NCI-H2081 (cell line): ENCODE measurements at places on chromosomes 3 and 15.
A peak's percentile ranks its signal among the peaks of the same experiment; 100 is the strongest.

- no peak for DNase-seq
Observed at GRCh38 chr3:188343894-188344293, 189.9 kb downstream of the LPP start.

GRCh38 chr3:180295811-180296210, 259.1 kb upstream of the PEX5L start:
- DNase-seq, result no peak

DNA sequence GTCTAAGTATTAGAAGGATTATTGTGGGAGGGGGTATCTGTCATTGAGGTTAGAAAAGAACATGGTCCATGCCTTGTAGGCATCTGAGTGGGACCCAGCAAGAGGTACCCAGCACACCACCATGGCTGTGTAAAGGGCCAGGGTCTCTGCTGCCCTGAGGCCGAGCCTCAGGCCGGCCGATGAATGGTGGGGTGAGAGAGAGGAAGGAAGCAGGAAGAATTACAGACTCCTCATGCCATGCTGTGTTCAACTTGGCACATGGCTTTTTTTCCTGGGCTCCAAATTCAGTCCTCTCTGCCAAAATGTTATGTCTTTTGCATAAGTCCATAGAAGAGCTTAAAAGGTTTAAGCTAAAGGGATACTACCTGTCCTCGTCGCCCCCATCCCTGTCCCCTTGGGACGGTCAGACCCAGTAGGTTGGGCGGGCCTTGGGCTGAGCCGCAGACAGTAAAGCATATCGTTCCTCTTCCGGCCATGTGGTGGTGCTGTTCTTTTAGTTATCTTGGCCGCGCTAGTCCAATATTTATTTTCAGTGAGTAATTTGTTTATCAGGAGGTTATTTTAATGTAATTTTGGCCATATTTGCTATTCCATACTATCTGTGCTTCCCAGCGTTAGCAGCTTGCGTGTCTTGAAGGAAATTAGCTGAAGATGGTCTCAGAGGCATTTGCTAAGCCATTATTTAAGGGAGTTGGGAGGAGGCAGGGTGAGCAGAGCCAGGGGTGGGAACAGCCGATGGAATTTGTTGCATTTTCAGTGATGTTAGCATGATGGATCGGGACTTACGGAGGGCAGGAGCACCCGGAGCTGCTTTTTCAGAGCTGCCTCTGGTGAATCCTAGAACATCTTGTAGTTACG, 152.4 kb downstream of the AGBL1 start:
- no peak for DNase-seq

- DNase-seq, result peak; percentile 44
Observed at GRCh38 chr15:98866511-98866910, 141.1 kb downstream of the PGPEP1L start.

DNA sequence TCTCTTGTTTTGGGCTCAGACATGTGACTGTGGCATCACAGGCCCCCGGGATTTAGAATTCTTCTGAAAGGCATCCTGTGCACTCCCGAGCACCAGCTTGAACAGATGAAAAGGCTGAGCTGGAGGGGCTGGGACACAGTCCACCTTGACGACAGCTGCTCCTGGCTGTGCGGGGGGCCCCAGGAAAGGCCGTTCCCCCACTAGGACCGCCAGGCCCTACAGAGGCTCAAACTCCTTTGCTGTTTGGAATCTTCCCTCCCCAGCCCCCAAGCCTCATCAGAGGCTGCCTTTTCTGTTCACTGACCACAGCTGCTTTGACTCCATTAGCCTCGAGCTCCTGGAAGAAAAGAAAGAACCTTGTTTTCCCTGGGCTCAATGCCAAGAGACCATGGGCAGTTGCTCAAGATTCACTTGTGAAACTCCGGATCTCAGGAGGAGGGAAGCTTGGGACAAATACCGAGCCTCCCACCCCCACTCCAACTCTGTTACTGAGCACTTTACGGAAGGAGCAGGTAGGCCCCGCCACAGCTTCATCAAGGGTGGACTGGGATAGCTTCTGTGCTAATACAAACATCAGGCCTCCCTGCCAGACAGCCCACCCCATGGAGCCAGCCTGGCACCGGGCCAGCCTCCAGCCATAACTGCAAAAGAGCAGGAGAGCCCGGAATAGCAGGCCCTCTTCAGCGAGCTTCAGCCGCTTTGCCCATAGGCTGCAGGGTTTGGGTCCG, 15.7 kb downstream of the CIDEC start:
- peak; percentile 29 for DNase-seq

DNA sequence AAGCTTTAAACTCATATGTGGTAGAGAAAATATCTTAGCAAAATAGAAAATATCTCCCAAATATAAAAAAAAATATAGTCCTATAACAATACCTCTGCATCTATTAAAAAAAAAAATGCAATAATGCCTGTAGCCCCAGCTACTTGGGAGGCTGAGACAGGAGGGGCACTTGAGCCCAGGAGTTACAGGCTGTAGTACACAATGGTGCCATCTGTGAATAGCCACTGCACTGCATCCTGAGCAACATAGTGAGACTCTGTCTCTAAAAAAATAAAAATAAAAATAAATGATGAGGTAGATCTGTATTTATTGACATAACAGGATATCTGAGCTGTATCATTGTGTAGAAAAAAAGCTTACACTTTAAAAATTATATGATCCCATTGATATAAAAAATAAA, 70.4 kb downstream of the PFN2 start:
- no peak for DNase-seq

DNA sequence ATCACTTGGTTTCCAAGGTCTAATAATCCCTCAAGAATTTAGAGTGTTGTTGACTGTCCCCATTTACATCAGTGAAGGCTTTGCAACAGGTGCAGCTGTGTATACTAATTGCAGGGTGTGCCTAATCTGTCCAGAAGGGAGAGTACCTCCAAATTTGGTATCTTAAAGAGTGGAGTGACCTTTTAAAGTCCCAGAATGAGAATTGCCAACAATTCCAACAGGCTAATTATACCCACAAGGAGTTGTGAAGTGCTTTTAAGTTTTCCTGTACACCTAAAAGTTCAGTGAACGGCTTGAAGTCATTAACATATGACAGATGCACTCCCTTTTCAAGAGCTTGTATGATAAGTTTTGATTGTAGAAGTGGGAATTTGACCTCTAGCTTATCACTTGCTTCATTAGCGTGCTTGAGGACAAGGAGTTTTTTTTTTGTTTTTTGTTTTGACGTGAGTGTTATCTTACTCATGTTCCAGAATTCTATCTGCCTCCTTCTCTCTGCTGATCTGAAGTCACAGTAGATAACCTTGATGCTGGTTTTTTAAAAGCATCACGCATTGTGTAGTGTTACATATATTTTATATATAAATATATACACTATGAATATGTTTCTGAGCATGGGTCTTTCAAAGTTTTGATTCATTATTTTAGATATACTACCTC, 26.3 kb downstream of the CDIN1 start:
- DNase-seq, result peak; percentile 25

DNA sequence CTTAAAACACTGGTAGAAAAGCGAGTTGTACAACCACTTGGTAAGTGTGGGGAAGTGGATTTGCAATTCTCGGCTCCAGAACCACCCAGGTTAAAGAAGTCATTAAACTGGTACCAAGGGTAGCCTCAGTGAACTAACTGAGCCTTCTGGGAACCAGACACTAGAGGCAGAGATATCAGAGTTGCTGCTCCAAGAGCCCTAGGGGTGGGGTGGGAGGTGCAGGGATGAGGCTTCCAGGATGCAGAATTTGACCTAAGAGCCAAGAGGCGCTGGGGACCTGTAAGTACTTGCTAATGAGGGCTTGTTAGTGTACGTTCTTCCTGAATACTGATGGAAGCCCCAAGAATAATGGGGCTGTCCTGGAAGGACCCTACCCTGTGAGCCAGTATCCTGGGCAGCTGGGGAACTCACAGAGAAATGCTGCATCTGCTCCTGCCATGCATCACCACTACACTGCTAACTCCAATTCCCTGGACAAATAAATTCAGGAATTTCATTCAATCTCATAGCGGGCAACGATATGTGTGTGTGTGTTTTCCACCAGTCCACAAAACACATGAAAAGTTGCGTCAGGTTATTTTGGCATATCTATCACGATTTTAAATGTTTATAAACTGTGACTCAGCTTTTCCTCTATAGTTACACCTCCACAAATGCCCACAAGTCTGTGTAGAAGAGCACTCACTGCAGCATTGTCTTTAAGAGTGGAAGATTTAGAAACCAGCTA, 23.8 kb downstream of the STIMATE start:
- DNase-seq, result no peak

DNA sequence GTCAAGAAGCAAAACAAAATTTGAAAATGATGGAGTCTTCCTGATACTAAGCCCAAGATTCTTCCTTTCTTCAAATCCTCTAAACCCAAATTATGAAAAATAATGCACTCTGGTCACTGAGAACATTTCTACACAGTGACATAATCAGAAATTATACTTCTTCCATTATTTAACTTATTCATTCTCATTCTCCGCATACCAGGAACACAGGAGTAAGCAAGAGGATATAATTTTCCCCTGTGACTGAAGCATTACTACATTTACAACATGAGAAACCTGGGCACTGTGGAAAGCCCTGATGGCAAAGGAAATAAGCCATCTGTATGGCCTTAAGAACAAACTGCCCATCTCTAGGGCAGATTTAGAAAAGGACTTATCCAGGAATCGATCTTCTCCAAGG, 47.0 kb downstream of the EXD1 start:
- no peak for DNase-seq

DNA sequence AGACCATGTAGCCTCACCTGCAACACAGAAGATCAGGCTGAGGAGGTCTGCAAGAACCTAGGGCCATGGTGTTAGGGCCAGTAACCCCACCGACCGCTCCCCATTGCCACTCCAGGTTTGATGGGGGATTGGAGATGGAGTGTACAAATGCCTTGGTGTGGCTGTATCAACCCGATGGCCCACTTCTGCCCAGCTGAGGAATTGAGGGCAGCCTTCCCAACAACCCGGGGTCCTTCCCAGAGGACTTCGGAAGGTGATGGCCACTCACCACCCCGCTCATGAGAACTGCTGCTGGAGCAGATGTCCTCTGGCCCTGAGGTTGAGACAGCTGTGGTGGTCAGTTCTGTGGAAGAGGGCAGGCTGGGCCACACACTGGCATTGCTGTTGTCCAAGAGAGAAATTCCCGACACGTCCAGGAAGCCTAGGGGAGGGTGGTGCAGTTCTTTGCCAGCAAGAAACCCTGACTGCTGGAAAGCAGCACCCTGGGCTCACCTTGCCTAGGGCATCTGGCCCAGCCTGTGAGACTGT, 8.9 kb downstream of the GORASP1 start:
- DNase-seq, result no peak

DNA sequence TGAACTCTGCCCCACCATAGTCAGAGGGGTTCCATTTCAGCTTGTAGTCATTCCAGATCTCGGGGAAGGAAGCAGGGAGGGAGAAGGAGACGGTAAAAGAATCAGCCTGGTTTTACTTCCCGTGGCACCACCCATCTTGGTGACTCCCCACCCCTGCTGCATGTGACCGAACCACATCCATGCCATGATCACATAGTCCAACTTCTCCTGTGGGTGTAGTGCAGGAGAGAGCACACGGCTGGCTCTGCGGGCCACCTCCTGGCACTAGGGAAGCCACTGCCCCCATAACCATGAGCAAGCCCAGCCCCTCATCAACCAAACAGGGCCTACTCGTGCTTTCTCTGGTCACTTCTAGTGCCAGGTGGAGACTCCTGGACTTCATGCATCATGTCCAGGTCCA, 3.7 kb downstream of the CHRNA3 start:
- no peak for DNase-seq

DNA sequence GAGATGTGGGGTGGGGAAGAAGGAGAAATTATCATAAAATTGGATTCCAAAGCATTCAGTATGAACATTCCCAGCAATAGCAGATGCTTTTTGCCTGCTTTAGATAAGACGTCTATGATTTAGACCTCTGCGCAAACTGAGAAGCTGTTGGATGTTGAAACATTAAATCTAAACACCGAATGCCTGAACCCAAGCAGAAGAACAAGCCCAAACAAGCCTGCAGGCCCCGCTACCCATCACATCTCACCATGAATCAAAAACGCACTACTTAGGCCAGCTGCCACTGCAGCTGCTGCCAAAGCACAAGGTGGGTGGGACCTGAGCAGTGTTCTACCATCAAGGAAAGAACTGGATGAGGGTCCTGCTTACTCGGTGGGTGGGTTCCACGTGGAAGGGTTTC, 24.4 kb upstream of the THBS1 start:
- no peak for DNase-seq

GRCh38 chr15:51314391-51315337, 23.7 kb downstream of the CYP19A1 start:
- no peak for DNase-seq
